Posterior cingulate gyrus (tissue), 11 donors: ENCODE measurements at places on chromosomes 4 and X.

GRCh38 chr4:53559021-53559620, 32.2 kb downstream of the LNX1 start:
- DNase-seq: no peak

- DNase-seq: no peak
These were observed 231.5 kb upstream of the DIAPH2 start for GRCh38 chrX:96453139-96453538.

DNA sequence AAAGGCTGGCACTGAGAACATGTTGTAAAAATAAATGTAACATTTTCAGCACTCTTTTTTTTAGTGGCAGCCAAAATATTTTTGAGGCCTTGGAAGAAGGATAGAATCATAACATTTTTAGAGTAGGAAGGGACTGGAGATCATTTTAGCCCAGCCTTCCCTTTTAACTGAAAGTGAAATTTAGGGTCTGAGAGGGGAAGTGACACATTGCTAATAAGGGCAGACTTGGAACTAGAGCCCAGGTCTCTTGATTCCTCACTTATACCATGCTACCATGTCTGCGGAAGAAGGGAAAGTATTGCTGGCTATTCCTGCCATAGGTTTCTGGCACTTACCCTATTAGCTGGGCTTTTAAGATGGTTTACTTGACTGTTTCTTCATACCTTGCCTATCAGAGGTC, 4.8 kb downstream of the WDR44 start:
- no peak for DNase-seq

DNA sequence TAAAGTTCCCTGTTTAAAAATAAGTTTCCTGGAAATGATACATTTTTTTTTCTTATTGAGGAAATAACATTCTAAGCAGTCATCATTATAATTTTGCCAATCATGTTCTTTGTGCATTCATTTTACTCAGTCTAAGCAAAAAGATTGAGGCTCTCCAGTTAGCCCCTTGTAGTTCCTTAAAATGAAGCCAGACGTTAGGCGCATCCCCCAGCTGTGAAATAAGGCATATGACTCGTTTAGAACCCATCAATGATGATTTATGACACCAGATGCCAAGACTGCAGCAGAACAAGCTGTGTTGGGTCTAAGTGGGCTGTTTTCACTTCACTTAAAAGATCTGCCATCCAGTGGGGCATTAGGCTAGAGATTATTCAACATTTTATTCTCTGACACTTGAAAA, 17.0 kb downstream of the PDGFC start:
- no peak for DNase-seq

DNA sequence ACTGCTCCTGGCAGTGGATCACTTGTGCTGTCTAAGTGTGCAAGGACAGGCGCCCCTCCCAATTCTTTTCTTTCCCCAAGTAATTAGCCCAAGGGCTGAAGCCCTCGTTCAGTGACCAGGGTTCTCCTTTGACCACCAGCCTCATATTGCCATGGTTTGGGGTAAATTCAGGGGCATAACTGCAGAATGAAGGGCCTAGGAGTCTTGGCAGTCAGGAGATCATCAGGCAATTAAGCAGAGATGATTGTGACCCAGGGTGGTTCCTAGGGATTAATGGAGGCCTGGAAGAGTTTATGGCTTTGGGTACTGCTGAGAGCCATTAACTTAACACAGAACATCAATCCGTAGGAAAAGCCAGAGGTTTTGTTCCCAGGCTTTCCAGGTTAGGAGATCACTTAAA, 170.7 kb downstream of the PTTG2 start:
- no peak for DNase-seq

GRCh38 chr4:76854858-76855257, 43.1 kb downstream of the SOWAHB start:
- no peak for DNase-seq

DNA sequence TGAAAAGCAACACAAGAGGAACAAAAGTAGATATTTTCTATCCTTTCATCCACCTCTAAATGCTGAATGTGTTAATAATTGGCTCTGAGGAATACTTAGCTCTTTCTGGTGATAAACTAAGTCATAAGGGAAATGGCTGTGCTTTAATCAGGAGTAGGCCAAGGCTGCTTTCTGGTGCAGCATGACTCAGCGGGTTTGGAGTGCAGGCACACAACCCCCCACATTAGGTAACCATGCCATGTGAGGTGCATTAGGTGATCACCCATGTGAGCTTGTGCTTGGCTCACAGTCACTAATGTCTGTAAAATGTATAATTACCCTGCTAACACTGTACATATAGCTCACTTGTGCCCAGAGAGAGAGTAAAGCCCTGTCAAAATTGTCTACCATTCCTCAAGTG, 57.2 kb downstream of the USP38 start:
- no peak for DNase-seq

- DNase-seq: no peak
These were observed 3.1 kb downstream of the PPBP start for GRCh38 chr4:73984736-73985527.

- no peak for DNase-seq
These were observed 1800.8 kb upstream of the PCDH10 start for GRCh38 chr4:131348263-131348662.

GRCh38 chrX:11998944-11999343, 139.3 kb upstream of the FRMPD4 start:
- DNase-seq: no peak

DNA sequence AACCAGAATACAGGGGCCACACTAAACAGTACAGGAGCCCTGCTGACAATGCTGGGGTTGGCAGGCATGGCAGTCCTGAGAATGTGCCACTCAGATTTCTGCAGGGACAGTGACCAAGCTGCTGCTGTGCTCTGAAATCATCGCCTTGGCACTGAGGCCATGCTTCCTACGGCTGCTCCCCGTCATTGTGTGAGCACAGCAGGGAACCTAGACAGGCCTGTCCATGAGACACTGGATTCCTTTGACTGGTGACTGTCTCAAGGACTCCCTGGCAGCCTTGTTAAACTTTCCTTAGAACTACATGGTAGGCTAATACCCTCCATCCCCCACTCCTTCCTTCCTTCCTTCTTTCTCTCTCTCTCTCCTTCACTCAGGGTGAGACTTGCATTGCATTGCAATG, 111.4 kb downstream of the LUZP4 start:
- peak; percentile 11 for DNase-seq

- DNase-seq: no peak
These were observed 45.8 kb downstream of the ANXA10 start for GRCh38 chr4:168138143-168138542.

DNA sequence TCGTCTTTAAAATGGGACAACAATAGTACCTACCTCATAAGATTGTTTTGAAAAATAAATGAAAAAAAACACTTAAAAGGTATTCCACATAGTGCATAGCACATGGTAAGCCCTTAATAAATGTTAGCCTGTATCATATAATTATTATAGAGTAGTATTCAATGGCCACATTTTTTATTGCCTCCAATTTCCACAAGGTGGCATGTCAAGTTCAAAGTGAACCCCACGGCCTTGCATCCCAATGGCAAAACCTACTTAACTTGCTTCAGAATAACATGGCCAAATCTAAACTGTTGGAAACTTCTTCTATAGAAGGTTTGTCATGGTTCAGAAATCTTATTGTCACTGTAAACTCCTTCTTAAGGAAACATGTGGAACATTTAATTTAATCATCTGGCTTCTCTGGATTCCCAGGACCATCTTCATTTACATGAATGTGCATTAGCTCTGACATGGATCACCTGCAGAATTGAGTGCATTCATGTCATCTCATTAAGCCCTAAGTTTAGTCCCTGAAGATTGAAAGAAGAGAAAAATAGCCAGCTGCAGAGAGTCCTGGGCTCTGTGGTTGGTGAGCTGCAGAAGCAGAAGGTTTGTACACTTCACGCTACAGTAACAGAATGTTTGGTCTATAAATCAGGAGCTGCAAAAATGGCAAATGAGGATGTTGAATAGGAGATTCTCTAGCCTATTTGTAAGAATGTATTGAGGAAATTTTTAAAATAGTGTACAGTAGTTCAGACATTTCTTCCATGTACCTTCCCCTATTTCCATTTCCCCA, 61.0 kb downstream of the ANXA3 start:
- no peak for DNase-seq

- DNase-seq: no peak
These were observed 856.4 kb upstream of the INTU start for GRCh38 chr4:126776361-126776760.

DNA sequence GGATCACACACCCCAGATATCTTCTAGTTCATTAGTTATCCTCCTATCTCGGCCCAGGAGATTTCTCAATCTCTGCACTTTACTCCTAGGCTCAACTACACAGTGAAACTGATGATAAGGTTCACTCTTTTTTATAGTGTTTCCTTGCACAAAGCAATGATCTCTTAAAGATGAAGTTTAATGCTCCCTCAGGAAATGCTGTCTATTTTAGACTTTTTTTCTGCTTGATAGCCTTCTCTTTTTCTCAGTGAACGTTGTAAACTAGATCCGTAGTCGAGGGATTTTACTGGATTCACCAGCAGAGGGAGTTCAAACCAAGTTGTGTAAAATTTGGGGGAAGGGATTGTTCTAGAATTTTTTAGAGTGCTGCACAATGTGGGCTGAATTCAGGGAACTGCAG, 269.6 kb downstream of the GBA3 start:
- no peak for DNase-seq

DNA sequence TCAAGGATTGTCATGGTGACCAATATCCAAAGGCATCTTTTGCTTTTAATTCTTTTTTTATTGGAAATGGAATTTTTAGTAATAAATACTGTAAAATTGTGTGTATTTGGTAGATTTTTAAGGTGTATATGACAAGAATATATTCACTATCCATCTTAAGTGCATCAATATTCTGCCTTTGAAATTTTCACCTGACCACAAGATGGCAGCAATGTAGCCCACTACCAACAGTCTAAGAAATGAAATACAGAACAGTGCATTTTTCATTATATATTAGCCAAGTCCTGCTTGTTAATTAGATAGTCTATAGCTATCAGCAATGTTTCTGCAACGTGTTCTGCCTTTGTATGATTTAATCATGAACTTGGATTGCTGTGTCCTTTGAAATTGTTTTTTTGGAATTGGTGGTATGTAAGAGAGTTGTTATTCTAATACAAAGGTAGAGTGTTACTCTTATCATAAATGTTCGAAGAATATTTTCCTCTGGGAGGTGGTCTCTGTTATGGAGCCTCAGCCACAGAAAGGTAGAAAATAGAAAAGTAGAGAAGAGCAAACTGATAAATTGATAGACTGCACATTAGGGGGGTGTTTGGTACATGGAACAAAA, 38.2 kb downstream of the HPGDS start:
- DNase-seq: no peak
